ENCODE measurements at places on chromosomes 2 and 18.

GRCh38 chr2:47060652-47061170 is 94.4 kb downstream of the STPG4 start:
- no peak for DNase-seq

- no peak for DNase-seq
Measured at GRCh38 chr2:143158551-143159485, 29.6 kb downstream of the ARHGAP15 start.

DNA sequence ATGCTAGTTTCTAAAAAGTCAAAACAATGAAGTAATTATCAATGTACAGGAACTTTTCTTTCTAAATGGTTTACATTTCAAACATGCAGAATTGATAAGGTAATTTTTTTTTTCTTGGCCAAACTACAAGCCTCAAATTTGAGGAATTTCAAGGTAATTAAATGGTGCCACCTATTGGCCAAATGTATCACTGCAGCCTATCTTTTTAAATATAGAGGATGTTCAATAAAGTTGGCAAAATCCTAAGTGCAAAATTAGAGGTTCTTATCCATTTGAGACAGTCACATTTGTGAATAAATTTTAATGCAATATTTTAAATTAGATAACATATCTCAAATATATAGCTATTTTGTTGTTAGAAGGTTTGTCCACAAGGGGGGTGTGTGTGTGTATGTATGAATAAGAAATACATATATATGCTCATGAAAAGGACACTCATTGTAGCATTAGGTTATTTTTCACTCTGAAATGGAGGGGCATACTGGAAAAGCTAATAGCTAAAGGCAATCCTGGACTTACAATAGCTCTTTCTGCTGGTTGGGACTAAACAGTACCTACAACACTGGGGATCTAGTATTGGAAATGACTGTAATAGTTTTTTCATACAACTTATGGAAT is 26.2 kb downstream of the MMADHC start:
- no peak for DNase-seq

GRCh38 chr2:185980944-185981343 is 242.3 kb downstream of the FSIP2 start:
- DNase-seq, result no peak

GRCh38 chr2:34892766-34893165 is 1293.7 kb upstream of the FAM98A start:
- no peak for DNase-seq

DNA sequence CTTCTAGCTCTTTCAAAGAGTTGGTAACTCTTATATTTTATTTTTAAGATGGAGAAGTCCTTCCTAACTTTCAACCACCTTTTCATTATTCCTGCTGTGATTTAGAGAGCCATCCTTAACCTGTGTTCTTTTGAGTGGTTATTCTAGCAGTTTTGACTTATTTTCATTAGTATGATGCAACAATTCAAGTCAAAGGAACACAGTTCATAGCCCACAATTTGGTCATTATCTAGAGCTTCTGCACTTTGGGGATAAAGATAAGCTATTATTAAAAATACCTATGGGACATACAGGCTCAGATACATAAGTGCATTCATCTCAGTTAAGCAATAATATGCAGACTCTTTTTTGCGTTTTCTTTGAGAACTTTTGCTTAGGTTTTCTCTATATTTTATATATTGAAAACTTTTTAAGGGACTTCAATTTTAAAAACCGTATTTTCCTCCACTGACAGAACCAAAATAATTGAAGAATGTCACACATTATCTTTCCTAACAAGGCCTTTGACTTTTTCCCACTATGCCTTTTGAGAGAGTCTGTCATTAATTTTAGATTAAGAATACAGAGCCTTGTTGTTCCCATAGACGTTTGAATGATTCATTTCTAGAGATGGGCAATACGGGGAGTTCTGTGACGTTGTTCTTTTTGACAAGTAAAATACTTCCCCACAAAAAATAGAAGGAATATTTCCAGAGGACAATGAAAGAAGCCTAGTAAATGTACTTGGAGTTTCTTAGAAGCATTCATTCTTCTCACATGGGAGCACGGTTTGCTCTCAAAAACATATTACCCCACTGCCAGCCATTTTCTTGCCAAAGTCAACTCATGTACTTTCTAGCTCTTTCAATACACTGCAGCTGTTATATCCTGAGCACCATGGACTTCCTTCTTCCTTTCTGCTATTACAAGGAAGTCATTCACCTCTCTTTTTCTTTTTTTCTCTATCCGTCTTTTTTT is 42.9 kb upstream of the RASGRP3 start:
- DNase-seq, result no peak

DNA sequence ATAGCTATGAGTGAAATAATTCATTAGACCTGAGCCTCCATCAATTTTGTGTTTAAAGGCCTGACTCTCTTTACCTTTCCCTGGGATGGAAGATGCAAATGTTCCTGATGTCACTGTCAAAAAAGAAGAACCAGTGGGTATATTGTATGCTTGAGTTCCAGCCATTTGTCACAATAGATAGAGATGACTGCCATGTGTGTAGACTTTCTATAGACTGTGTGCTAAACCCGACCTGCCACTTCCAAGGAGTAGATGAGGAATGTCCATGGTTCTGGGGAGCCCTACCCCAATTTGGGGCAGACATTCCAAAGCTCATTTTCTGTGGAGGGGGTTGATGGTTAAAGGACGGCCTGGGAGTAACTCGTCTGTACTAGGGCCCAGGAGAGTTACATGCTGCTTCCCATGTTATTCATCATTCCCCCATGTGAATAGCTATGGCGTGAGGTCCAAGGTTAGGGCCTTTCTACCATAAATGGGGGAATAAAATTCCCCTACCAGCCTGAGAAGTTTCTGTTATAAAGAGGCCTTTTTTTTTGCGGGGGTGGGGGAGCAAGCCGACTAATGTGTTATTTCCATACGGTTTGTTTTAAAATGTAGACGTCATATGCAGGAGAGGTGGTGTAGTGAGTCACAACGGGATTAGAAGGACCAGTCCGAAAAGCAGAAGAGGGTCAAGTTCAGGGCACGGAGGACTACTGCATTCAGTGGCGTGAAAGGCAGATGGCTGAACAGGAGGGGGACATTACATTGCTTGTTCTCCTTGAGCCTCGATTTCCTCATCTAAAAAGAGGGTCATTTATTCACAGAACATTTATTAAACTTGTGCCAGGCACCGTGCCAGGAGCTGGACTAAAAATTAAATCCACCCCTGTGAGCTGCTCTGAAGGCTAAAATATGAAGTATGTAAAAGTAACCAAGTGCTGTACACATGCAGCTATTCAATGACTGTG is 24.0 kb downstream of the IL1B start:
- DNase-seq, result no peak

- no peak for DNase-seq
Measured at GRCh38 chr2:223846515-223846914, 9.1 kb upstream of the AP1S3 start.

DNA sequence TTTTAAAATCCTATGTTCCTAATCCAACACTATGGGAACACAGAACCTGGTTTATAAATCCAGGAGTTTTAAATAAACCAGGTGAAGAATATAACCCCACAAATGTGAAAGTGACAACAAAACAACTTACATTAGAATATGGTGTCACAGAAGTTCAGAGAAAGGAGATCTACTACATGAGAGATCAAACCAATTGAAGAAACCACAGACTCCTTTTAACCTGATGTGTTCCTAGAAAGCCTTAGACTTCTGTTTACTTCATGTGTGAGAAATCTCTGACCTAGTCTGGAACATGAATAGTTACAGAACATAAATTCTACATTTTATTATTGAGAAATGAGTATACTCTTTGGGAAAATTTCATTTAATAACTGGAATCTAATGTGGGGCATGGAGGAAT is 165.3 kb downstream of the FTCDNL1 start:
- DNase-seq, result no peak
